Stimulated activated CD4-positive, alpha-beta T cell treated with anti-CD3 and anti-CD28 coated beads, Interleukin-4, amount 100 ng/mL, for 24 hours (primary cell): ENCODE measurements at places on chromosomes 5 and 9.

- DNase-seq = no peak
Measured at GRCh38 chr5:172235827-172236736, 42.1 kb downstream of the EFCAB9 start.

DNA sequence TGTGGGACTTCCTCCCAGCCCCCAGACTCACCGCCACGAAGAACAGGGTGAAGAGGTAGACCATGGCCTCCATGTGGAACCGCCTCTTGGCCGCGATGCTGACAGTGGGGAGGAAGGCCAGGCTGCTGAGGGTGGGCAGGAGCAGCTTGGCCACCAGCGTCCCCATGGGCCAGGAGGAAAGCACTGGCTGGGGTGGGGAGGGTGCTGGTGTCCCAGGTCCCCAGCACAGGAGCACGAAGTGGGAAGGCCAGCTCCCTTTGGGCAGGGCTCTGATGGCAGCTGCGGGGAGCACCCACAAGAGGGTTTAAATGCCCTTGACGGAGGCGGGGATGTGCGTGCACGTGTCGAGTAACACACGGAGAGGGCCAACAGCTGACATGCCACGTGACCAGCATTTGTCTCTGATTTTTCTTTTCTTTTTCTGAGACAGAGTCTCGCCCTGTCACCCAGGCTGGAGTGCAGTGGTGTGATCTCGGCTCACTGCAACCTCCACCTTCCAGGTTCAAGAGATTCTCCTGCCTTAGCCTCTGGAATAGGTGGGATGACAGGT lies at the start of gene MYMK:
Gene MYMK (minus strand): TSS at position 281 of the 550 bp plus-strand sequence. CDS start 115 bp downstream, at position 166.
- no peak for DNase-seq

- no peak for DNase-seq
Measured at GRCh38 chr5:167633931-167634341, 657.5 kb upstream of the WWC1 start.

DNA sequence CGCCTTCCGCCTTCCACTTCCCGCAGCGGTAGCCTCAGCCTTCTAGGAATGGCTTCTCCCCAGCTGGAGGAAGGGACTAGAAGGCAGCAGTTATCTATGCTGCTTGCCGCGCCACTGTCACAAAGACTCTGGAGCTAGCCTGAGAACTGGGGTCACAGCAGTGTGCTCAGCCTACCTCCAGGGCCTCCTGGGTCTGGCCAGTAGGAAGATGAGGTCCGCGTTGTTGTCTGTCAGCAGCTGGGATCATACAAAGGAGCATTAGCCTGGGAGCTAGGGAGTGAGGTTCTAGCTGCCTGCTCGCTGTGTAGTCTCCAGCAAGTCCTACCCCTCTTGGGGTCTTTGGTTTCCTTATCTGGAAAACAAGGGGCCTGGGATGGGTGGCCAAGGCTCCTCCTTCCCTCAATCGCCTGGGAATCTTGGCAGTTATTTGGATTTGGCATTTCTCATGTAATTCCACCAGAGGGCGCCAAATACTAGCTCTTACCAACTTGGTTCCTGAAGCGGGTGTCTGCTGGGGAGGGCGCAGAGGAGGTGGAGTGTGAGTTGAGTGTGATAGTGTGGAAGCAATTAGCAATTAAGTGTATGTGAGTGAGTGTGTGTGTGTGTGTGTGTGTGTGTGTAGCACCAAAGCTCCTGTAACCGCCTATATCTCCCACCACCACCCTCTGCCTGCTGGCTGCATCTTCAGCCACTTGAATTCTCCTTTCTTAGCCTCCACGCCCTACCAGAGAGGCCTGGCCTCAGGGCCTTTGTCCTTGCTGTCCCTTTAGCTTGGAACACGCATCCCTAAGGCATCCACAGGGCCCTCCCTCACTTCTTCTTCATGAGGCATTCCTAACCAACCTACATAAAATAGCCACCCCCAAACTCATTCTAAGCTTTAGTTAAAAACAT lies 97.1 kb downstream of the ENTREP1 start:
- DNase-seq = peak; percentile 51

DNA sequence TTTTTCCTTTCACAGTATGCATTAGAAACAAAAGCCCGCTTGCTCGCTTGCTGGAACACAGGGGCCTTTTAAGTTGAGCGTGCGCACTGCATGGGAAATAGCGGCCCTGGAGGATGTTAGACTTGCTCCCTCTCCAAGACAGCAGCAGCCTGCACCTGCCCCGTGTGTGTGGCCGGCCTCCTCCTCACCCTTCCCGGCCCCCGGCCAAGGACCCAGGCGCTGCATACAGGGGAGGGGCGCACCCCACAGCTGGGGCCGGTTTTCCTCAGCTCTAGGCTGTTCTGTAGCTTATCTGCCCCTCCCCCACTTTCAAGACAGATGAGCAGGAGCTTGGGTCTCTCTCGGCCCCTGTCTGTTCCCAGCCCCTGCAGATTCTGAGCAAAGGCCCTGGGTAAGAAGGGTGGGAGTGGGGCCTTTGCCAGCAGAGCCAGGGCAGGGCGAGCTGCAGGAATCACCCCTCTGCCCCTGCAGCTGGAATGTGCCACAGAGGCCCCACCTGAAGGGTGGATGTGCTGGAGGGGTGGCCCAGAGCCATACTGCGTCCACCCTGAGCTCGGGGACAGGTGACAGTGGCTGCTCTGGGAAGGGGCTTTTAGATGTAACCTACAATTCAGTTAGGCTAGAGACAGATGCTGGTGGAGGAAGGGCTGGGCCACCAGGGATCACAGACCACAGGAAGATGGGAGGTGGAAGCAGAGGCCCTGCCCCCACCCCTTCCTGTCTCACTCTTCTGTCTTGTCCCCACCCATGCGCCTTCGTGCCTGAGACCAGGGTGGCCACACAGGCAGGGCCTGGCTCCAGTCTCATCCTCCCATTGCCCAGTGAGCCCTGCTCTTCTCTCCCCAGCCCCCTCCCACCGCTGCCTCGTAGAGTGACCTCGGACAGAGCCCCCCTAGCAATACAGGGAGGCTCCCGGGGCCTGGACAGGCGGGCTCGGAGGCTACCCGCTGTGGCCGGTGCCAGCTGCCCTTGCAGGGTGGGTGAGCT lies 132.4 kb downstream of the DAB2IP start:
- no peak for DNase-seq

- DNase-seq = no peak
Measured at GRCh38 chr9:120376101-120376500, 203.9 kb downstream of the CDK5RAP2 start.

DNA sequence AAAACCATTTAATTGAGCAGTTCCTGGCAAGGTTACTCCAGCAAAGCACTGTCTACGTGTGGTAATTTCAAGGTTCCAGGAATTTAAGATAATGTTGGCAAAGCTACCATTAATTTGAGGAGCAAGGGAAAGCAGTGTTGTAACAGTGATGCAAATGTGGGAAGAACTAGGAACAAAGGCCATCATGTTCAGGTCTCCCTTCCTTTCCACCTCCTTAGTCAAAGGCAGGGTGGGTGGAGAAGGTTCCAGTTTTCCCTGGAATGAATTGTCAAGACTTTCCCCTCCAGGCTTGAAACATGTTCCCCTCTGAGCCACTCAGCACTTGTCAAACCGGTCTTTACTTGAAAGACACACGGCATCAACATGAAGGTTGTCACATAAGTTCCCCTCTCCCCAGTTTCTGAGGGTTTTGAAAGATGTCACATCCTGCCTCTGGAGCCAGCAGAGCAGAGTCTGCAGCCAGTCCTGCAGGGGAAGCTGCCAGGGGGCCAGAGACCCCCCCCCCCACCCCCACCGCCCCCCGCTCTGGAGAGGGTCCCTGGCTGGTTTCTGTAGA lies 226.0 kb downstream of the GAS1 start:
- DNase-seq = no peak

- DNase-seq = no peak
Measured at GRCh38 chr9:34170237-34170991, 8.4 kb upstream of the UBAP1 start.

DNA sequence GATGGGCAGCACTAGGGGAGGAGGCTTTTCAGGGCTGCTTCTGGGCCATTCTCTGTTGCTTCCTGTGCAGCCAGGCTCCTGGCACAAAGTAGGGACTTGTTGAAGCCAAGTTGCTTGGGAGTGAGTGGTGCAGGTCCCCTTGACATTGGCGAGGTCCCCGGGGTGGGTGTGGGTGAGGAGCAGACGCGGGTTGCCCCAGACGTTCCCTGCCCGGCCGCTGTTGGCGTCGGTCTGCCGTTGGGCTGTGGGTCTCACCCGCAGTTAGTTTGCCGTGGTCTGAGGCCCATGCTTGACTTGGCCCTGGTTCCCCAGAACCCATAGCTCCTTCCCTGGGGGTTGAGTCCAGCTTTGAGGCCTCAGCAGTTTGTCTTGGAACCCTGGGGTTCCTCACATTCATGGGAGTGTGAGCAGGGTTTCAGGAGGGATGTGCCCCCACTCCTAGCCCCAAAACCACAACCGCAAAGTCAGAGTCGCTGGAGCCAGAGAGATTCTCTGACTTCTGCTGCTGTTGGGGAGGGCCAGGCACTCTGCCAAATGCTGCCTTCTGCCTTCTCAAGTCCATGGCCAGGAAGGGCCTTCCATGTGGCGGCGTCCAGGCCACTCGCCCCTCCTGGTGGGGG lies 77.5 kb downstream of the RXRA start:
- peak; percentile 24 for DNase-seq

DNA sequence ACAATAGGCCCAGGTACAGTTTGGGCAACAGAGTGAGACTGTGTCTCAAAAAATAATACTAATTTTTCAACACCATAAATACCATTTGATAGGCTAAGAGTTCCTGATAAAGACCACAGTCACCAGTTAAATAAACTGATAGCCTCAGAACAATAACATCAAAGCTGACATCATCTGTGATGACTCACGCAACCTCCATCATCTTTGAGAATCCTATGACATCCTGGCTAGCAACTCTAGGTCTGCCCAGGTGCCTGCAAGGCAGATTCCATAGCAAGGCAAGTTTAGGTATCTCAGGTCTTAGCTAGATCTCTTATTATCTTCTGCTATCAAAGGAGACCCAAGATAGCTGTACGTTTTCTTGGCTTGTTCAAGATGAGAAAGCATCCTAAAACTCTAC lies 30.5 kb upstream of the UBAP2 start:
- no peak for DNase-seq

- DNase-seq = peak; percentile 83
Measured at GRCh38 chr5:34929720-34930461, 532 bp downstream of the DNAJC21 start.

- DNase-seq = no peak
Measured at GRCh38 chr9:38370176-38370575, 22.3 kb upstream of the ALDH1B1 start.

DNA sequence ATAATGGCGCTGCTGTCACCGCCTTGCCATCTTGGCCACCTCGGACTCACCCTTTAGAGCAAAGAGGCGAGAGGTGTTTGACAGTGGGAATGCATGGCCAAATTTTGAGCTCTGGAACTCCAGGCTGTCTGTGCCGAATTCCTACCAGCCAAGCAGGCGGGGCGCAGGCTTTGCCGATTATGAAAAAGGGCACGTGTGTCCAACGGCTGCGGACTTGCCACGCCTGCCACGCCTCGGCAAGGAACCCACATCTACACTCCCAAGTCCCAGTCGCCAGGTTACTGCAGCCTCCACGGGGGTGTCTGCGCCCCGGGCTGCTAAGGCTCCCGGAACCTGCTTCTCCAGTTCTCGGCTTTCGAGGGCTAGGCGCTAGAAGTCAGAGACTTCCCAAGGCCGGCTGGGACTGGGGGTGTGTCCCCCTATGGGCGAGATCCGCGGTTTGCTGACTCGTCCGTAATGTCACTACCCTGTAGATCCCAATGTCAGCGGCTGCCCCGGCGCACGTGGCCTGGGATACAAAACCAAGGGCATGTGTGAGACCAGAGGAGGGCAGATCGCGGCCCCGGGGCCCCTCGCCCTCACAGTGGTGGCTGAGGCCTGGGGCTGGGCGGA lies 2.8 kb downstream of the NPR3 start:
- DNase-seq = no peak

GRCh38 chr5:180210961-180211760 lies 2.1 kb upstream of the RASGEF1C start:
- DNase-seq = no peak

- DNase-seq = no peak
Measured at GRCh38 chr5:77066184-77066583, 20.9 kb downstream of the ZBED3 start.

DNA sequence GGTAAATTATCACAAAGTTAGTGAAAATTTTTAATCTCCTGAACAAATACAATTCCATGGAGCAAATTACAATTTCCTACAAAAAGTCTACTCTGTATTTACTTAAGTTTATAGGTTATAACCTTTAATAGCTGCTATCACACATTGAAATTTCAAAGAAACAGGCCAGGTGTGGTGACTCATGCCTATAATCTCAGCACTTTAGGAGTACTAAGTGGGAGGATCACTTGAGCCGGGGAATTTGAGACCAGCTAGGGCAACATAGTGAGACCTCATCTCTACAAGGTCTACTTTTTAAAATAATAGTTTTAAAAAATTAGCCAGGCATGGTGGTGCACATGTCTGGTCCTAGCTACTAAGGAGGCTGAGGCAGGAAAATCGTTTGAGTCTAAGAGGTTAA lies 50.3 kb downstream of the HINT1 start:
- no peak for DNase-seq

GRCh38 chr9:15512204-15512603 lies 1.4 kb upstream of the PSIP1 start:
- DNase-seq = no peak

GRCh38 chr9:69380301-69380700 lies 55.3 kb downstream of the ENTREP1 start:
- no peak for DNase-seq

- DNase-seq = no peak
Measured at GRCh38 chr5:141040093-141040770, 10.9 kb upstream of the PCDHB1 start.

GRCh38 chr5:135890296-135890695 lies 5.3 kb downstream of the IL9 start:
- DNase-seq = no peak

GRCh38 chr9:93090091-93090655 lies 5.8 kb upstream of the CARD19 start:
- DNase-seq = no peak

GRCh38 chr5:146561711-146562110 lies 45.7 kb upstream of the GPR151 start:
- DNase-seq = no peak

DNA sequence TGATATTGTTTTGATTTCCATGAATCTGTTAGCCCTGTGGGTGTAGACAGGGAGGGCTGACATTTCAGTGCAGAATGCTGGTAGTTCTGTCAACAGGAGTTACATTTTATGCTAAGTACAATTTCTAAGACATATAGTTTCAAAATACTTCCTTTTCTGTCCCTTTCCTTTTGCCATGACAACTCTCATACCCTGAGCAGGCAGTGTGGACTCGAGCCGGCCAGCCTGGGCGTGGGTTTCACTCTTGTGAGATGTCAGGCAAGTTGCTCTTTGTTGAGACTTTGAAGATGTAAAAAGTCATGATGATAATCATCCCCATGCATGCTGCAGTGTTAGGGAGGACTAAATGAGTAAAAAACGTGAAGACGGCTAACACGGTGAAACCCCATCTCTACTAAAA lies 197.9 kb downstream of the CFAP90 start:
- no peak for DNase-seq

DNA sequence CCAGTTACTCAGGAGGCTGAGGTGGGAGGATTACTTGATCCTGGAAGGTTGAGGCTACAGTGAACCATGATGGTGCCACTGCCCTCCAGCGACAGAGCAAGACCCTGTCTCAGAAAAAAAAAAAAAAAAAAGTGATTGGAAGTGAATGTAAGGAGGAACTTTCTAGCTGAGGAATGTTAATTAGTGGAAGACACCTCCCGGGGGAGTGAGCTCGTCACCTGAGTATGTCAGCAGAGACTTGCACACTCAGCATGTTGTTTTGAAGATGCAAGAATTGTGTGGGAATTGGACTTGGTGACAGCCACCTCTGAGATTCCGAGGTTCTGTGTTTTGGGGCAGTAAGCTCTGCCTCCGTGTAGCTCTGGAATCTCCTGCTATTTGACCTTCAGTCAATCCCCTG lies 3.6 kb downstream of the SYNPO start:
- DNase-seq = no peak
